Spleen (tissue), 13 donors: ENCODE measurements at places on chromosomes 11 and 22.
A peak's percentile ranks its signal among the peaks of the same experiment; 100 is the strongest.

DNA sequence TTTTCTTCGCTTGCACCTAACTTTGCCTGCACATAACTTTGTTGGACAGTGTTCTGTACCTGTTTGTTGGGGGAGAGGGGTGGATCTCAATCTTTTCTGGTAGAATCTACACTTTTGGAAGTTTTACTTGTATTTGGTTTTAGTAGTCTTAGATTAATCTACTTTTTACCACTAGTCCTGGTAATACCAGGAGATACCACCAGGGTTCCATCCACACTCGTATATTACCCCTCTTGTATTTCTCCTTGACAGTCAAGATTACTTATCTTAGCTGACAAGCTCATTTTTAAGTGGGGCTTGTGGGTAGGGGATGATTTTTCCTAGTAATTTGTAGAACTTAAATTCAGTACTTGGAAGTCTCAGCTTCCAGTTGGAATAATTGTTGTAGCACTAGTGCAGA lies 37.3 kb upstream of the TECTA start:
- DNase-seq = no peak

DNA sequence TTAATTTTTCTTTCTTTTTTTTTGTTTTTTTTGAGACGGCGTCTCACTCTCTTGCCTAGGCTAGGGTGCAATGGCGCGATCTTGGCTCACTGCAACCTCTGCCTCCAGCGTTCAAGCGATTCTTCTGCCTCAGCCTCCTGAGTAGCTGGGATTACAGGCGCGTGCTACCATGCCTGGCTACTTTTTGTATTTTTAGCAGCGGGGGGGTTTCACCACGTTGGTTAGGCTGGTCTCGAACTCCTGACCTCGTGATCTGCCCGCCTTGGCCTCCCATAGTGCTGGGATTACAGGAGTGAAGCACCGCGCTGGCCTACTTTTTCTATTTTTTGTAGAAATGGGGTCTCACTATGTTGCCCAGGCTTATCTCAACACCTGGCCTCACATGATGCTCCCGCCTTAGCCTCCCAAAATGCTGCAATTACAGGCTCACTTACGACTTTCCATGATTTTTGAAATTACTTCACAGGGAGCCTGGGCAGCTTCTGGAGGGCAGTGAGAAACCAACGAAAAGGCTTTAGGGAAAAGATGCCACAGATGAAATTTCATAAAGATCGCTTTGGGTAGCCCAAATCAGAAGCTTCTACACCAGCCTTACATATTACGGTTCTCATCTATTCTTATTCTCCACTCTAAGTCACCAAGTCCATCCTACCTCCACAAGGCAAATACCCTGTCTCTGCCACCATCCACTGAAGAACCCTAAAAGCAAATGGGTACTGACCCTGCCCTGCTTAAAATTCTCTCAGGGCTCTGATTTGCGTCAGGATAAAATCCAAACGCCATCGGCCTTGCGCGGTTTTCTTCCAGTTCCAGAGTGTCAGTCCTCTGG lies 866 bp upstream of the RRM1 start:
- DNase-seq = no peak

DNA sequence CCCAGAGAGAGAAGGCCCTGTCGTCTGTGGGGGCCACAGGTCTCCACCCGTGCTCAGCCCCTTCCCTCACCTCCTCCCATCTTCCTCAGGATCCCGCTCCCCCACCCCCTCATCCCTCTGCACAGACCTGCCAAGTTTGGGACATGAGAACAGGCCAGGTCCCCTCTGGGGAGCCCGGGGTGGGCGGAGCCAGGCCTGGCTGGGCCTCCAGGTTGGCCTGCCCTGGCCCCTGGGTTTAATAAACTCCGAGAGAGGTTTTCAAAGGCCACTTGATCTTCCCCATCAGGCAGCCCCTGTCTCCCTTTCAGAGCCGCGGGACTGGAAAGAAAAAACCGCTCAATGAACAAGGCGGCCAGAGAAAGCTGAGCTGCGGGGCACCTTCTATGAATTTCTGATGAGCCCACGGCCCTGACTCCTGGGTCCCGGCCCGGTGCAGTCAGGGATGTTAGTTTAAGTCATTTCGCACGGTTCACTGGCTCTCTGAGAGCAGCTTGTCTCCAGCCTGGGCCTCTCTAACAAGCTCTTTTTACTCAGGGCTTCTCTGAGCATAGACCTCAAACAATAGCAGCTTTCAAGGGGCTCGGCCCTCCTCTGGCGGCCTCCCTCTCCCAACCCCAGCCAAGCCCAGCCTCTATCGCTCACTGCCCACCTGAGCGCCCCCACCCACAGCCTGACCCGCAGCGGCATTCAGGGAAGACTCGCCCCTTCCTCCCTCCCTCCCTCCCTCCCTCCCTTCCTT lies 64.8 kb downstream of the RPUSD4 start:
- DNase-seq = peak; percentile 49

- peak; percentile 64 for DNase-seq
Observed at GRCh38 chr11:69542314-69543168, 61.1 kb downstream of the LINC01488 start.

DNA sequence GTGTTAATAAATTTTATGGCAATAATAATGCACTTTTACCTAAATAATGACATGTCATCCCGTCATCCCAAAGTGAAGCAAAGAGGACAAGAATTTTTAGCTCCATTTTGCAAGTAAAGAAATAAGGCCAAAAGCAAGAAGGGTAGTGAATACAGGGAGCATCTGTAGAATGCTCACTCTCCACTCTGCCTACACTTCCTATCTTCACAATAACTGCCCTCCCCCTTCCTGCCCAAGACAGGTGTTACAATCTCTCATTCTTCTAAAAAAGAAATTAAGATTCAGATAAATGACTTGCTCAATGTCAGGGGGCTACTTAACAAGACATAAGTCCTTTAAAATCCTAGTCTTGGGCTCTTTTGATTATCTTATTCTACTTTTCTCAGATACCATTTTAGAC lies 8.9 kb downstream of the RDX start:
- no peak for DNase-seq

- DNase-seq = no peak
Observed at GRCh38 chr11:5137014-5137413, 1.1 kb downstream of the OR52A5 start.

- no peak for DNase-seq
Observed at GRCh38 chr11:22190827-22191463, 1.9 kb upstream of the ANO5 start.

DNA sequence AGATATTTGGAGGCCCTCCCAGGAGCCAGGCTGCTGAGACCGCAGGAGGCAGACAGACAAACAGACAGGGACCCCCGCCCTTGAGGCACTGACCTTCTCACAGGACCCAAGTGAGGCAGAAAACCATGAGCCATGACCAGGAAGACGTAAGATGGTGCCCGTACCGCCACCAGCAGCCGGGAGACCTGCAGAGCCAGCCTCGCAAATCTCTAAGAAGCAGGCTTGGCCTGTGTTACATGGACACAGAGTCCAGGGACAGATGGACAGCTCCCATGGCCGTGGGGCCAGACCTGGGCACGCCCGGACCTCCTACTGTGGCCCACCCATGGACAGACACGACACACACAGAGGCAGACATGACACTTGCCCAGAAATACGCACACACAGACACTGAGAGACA lies 30.7 kb upstream of the TOLLIP start:
- no peak for DNase-seq

DNA sequence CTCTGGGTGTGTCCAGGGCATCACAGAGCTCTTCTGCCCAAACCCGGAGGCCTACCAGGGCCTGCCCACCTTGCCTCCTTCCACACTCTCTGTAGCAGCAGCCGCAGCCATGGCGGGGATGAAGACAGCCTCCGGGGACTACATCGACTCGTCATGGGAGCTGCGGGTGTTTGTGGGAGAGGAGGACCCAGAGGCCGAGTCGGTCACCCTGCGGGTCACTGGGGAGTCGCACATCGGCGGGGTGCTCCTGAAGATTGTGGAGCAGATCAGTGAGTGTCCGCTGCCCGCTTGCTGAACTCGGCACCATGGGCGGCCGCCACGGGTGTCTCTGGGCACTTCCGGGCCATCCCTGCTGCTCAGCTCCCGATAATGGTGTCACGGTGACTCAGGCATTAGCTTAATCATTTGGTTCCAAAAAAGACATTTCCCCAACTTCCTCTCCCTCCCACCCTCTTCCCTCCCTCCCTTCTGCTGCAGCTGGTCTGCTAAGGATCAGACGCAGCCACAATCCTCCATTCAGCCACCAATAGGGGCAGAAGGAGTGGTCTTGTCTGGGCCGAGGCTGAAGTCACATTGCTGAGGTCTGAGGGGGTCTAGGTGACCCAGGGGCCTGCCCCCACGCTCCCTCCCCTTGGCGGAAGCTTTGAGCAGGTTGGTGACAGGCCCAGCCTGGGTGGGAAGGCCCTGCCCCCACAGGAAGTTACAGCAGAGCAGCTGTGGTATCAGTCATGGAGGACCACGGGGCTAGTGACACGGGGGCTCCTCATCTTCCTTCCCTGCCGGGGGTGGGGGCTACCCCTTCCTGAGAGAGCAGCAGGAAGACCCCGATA lies 950 bp downstream of the FERMT3 start:
- peak; percentile 96 for DNase-seq

GRCh38 chr22:42271906-42272305 lies 1.5 kb upstream of the TCF20 start:
- DNase-seq = peak; percentile 41

DNA sequence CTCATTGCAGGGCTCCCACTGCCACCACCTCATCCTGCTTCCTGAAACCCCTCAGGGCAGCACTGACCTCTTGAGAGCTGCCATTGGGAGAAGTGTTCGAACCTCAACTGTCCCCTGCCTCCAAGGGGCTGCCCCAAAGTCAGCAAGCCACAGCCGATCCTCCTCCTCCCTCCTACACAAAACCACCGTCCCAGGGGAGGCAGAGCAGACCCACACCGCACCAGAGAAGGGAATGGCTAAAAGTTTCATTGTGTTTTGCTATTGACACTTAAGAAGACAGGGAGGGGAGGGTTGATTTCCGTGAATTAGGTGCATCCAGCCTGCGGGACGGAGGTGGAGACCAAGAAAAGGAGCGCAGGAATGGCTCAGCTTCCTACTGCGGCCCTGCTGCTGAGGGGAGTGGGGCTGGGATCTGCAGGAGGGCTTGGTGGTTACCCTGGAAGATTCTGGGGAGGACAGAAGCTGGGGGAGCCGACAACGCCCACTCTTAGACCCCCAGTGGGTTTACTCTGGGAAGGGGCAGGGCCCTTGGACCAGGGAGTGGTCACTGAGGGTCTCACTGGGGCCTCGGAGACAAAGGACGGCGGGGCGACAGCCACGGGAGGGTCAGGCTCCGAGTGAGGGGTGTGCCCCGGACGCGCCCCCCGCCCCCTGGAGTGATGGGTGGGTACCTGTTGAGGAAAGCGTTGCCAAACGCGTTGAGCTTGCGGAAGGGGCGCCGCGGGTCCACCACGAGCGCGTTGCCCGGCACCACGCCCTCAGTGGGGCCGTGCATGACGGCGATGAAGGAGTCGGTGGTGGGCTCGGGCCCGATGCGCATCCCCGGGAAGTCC lies 815 bp downstream of the EHD1 start:
- peak; percentile 81 for DNase-seq

GRCh38 chr11:57481915-57482781 lies 21.8 kb downstream of the RTN4RL2 start:
- DNase-seq = peak; percentile 73

DNA sequence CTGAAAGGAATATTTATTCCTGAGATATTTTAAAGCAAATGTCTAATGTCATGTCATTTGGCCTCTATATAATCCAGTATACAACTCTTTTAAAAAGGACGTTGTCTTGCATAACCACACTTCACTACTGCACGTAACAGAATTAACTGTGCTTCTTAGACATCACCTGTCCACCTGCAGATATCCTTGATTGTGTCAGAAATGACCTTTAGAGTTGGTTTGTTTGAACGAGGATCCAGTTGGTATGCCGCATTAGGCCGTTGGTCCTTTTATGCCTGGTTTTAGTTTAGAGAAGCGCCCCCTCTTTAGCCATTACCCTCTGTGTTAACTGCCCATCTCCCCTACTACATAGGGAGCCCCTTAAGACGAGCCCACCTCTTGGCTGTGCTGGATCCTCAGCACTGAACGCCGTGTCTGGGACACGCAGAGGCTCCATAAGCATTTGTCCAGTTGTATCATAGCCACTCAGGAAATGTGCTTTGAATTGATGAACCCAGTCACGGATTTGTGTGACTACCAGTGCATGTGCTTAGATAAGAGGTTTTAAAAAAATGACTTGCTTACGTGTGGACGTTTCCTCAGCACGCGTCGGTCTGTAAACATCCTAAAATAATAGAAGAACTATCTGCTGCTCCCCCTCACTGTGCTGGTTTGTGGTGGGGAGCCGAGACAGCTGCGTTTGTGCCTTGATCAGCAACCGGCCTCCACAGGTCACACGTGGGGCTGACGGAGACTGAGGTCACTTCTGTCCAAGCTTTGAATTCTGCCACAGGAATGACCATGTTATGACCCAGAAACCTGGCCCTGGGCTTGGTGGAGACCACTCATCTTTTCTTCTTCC lies 4.0 kb downstream of the MICAL2 start:
- DNase-seq = no peak

DNA sequence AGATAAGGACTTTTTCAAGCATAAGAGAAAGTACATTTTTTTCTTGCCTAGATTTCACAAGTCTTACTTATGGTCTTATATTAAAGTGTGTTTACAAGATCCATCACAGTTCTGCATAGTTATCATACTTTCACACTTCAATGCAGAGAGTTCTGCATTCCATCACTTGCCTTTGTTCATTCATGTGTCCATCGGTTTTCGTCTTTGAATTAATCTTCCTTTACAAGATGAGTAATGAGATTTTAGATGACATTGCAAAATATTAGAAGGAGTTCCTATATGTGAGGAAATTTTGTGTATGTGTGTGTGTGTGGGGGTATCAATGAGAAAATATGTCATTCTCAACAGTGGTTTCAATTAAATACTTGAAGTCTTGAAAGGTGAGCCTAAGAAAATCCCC lies 98.1 kb upstream of the GUCY1A2 start:
- no peak for DNase-seq

GRCh38 chr11:134065381-134065780 lies 3.5 kb upstream of the JAM3 start:
- DNase-seq = no peak
